Chondrocyte (in vitro differentiated cells): ENCODE measurements at places on chromosomes 2 and 18.
A peak's percentile ranks its signal among the peaks of the same experiment; 100 is the strongest.

DNA sequence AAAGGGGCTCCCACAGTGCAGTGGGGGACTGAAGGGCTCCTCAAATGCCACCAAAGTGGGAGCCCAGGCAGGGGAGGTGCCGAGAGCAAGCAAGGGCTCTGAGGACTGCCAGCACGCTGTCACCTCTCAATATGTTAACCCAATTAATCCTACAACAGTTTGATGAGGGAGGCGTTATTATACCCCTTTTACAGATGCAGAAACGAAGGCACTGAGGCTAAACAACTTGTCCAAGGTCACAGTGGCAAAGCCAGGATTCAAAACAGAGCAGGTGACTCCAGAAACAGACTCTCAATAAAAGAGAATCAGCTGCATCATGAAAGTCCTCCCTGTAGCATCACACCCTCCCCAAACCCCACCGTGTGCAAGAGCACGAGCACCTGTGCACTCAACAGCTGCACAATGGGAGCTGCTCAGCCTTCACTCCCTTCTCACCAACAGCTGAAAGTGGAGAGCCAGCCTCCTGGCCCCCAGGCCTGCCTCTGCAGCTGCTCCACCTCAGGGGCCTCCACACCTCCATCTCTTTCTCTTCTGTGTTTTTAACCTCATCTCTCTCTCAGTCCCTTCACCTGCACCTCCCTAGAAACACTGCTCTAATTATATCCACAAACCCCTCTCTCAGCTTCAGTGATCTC is 8.1 kb downstream of the NPC1 start:
- no peak for DNase-seq

DNA sequence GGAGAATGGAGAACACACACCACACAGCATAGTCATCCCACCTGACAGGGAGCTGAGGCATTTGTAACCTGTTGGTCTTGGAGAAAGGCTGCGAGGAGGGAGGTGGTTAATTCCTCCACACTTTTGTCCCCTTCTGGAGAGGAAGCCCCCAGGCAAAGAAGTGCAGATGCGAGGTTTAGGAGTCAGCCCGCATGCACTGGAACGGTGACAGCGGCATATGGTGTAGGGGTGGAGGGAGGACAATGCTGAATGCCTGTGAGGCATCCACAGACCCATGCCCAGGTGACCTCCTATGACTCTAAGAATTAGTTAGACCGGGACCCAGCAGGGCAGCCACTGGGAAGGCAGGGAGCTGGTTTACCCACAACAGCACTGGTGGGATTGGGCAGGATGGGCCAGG is 12.2 kb downstream of the SPATA3 start:
- DNase-seq = no peak

DNA sequence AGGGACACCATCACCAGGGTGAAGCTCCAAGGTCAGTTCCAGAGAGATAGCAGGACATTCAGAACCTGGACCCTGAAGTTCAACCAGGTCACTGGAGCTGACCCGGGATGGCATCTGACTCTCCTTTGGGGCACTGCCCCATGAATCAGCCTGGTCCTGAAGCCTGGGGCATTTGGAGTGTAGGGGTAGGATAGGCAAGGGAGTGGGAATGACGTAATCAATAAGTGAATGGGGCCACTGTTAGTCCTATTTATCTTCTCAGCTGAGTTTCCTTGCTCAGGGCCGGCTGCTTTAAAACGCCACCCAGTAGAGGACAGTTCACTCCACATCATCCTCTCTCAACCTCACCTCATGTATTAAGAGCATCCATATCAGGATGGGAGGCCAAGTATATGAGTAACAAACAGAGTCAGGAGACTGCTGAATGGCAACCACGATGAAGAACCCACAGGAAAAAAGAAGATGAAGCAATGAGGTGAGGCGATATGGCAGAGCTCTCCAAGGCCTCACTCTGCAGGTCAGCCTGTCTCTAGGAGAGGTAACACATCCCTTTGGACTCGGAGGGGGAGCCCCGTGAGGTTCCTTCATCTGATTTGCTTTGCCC is 1.8 kb upstream of the RFX8 start:
- no peak for DNase-seq

- no peak for DNase-seq
These were observed 44.2 kb downstream of the MRPS9 start for GRCh38 chr2:105082107-105082506.

DNA sequence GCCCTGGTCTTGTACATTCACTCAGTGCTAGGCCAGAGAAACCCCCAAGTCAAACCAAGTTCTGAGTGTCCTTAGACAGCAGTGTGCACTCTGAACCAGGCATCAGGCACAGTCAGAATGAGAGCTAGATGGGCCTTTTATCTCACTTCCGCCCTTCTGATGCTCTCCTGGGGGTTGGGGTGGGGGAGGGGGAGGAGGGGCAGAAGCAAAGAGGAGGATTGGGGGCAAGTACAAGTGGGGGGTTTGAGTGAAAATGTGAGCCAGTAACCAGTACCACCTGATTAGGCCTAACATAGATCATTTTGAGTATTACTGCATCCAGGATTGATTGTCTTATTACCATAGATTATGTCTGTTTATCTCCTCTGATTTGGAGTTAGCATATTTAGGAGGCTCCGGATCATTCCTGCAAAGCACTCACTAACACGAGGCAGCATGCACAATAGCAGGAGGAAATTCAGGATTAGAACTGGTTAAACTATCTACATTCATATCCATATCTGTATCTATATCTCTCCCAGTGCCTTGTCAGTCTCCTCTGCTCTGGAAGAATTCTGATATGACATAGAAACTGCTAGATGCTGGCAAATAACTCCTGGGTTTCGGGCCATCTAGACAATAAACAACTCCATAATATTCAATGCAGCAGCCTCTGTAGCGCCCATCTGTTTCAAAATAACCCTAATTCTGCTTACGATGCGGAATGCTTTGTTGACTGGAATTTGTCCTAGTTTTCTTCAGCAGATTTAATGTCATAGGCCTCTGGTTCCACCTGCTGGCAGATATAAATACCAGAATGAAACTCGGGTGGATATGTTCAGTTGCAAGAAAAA is 149.1 kb downstream of the RHBDD1 start:
- no peak for DNase-seq

- peak; percentile 91 for DNase-seq
These were observed 38.6 kb upstream of the CHST9 start for GRCh38 chr18:27223526-27224291.

- DNase-seq = no peak
These were observed at the start of gene EDAR for GRCh38 chr2:108988796-108989713. TSS of gene EDAR (minus strand) at chr2:108989220. CDS start at chr2:108931014, 58,206 bp downstream.

DNA sequence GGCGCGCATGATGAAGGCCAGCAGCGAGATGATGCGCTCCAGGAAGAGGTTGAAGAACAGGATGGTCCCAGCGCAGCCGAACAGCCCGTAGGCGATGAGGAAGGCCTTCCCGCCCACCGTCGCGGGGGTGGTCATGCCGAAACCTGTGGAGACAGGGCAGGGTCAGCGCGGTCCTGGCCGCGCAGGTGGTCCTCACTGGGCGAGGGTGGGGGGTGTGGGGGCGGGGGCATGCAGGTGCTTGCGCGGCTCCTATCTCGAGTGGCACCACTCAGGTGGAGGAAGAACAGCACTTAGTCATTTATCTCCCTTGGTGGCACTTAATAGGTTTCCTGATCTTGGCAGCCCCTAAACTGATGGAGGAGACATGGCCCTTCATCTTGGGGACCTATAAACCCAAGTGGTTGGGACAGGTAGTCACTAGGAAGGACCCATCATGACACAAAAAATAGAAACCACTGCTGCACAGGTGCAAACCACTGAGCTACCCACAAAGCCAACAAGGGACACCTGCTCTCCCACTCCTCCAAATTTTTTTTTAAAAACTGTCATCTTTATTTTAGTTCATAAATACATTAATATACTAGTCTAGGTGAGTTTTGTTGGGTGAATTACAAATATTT is 118.8 kb downstream of the MSH2 start:
- DNase-seq = no peak

- no peak for DNase-seq
These were observed 2.7 kb downstream of the BIN1 start for GRCh38 chr2:127104166-127104660.

DNA sequence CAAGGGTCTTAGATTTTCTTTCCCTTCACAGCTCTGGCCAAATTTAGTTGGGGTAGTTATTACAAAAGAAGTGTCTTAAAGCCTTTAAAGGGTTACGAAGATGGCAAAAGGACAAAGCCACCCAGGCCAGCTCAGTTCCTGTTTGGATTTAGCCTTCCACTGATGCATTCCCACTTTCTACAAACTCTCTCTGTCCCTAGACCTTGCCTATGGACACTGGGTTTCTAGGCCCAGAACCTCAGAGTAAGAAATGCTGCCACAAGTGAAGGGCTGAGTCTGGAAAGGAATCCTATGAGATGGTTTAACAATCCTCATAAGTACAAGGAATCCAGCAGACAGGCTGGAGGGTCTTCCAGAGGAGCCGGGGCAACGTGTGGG is 13.4 kb downstream of the NFE2L2 start:
- no peak for DNase-seq

GRCh38 chr18:75135158-75135725 is 73.7 kb downstream of the PTGR3 start:
- DNase-seq = no peak

GRCh38 chr18:33946336-33946735 is 278.4 kb downstream of the NOL4 start:
- DNase-seq = no peak

- DNase-seq = no peak
These were observed 156.4 kb downstream of the PPP1R1C start for GRCh38 chr2:182142062-182142461.

- peak; percentile 91 for DNase-seq
These were observed 17.2 kb downstream of the GPC1 start for GRCh38 chr2:240452462-240453256.

GRCh38 chr2:36658277-36658748 is 38.2 kb upstream of the VIT start:
- DNase-seq = no peak

DNA sequence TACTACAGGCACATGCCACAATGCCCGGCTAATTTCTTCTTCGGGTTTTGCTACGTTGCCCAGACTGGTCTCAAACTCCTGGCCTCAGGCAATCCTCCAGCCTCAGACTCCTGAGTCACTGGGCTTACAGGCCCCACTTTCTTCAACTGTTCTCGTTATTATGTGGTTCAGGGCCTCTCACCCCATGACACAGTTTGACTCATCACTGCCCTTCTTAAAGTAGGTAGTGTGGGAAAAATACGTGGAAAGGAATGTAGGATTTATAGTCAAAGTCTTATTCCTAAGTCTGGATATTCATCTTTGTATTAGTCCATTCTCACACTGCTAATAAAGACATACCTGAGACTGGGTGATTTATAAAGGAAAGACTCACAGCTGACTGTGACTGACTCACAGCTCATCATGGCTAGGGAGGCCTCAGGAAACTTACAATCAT is 19.4 kb downstream of the CENPA start:
- no peak for DNase-seq

GRCh38 chr2:109558076-109558882 is 55.5 kb downstream of the SEPTIN10 start:
- no peak for DNase-seq

DNA sequence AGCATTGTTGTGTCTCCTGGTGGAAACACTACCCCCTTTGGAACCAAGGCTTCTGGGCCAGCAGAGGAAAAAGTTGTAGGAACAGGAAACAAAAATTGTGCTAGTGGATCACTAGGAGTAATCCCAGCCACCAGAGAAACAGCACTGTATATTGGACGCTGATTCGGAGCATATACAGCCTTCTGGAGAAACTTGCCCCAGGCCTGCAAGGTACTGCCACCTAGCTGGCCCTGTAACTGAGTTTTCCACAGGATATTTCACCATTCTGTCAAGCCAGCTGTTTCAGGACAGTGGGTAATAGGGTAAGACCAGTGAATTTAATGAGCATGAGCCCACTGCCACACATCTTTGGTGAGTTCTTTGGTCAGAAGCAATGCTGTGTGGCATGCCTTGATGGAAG is 25.1 kb upstream of the EMILIN2 start:
- no peak for DNase-seq

- DNase-seq = no peak
These were observed 62.7 kb downstream of the ACVR1 start for GRCh38 chr2:157813467-157813866.

DNA sequence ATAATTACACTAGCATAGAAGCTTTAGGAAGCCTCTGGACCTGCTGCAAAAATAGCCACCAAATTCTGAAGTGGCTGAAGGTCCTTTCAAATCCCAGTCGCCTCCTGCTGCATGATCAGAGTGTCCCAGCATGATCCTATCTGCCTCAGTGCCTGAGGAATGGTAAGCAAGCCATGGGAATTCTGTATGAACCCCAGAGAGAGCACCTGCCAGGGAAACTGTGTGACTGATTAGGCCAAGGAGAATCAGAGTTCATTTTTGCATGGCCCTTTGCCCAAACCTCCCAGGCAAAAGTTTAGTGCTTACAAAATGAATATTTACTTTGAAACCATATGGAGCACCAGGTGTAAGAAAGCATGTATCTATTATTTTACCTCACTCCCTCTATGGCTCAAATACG is 221.4 kb downstream of the ARL4C start:
- no peak for DNase-seq

DNA sequence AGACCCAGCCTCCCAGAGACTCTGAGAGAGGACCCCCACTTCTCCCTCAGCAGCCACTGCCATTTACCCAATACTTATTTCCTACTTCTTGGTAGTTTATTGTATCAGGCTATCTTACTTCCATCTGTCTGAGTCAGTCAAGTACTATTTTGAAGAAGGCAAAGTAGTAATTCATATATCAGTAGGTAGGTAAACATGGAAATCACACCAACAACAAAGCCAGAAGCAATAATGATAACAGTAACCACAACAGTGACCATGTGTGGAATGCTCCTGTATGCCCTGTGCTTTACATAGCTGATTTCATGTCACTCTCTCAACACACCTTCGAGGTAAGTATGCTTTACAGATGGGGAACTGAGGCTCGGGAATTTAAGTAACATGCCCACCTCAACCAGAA is 173.0 kb downstream of the BCL11A start:
- DNase-seq = no peak

DNA sequence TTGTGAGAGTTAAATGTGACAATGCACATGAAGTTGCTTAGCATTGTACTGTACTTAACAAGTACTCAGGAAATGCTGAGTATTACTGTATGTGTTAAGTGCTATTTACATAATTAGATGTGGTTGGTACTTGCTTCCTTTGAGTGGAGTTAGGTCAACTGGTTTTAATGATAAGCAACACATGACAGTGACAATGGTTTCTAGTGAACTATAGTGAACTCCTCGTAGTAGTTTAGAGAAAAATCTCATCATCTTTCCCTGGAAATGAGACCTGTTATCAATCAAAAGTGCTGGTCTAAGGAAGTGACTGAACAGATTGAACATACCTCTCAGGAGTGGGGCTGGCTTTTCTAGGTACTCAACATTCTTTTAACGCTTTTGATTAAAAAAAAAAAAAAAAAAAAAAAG is 29.2 kb upstream of the ZDBF2 start:
- no peak for DNase-seq

- no peak for DNase-seq
These were observed 93.1 kb downstream of the TNFRSF11A start for GRCh38 chr18:62418258-62418657.
